ENCODE measurements at places on chromosomes 2 and 18.

- no peak for DNase-seq
These were observed 16.3 kb downstream of the CNDP2 start for GRCh38 chr18:74512321-74513053.

- no peak for DNase-seq
These were observed 126.6 kb downstream of the LRATD1 start for GRCh38 chr2:14759082-14759481.

DNA sequence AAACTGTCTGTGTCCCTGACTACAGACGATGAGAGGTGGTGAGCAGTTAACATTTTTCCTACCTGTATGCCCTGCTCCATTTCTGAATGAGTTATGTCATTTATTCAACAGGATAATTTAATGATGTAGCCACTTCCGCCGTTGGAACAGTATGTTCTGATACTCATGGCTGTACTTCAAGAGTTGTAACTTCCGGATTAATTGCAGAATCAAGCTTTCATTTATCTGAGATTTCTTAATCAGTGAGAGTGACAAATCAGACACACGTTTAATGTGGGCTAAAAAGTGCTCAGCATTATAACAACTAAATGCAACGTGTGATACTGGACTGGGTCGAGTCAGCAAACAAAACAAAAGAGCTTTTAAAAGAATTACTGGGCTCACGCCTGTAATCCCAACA lies 107.7 kb downstream of the KCTD1 start:
- no peak for DNase-seq

DNA sequence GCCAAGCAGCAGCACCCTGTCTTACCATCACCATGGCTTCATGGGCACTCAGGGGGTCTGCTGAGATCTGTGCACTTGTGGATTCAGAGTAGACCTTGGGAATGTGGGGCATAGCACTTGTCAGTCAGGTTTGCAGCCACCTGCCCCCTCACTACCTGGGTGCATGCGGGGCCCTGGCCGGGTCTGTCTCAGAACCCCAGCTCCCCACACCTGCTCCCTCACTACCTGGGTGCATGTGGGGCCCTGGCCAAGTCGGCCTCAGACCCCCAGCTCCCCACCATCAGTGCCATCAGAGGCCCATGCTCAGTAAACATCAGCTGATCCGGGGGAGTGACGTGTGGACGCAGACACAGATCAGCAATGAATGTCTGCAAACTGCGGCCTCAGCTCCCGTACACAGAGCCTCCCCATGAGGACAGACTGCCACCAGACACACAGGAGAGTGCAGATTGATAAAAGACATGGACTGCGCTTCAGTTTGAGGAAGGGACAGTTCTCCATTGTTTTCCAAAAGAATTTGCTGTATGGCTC lies 205.1 kb downstream of the GLI2 start:
- no peak for DNase-seq

GRCh38 chr2:209960676-209961630 lies 41.5 kb upstream of the RPE start:
- DNase-seq: peak; percentile 13

GRCh38 chr2:230052299-230052698 lies 16.4 kb downstream of the SLC16A14 start:
- DNase-seq: no peak

DNA sequence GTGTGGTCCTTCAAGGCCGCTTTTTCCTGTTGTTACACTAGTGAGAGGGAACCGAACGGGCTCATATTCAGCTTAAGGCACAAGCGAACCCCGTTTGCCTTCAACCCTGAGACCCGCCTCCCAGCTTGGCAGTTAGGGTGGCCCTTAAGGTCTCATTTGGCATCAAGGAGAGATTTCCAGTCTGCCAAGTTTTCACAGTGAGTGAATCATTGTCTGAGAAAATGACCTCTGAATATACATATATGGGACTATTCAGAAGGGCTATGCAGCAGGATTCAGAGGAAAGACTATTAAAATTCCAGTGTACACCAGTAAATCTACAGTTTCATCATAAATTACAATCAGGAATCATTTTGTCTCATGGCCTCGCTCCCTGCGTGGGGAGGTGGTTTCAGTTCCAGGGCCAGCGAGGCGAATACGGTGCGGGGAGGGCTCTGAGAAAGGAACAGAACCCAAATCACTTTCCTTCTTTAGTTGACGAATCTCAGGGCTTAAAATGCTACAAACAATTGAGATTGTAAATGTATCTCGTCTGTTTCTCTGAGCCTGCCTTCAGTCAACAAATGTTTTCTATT lies 231.4 kb downstream of the FAM210A start:
- no peak for DNase-seq

- no peak for DNase-seq
These were observed 1083.2 kb downstream of the SOCS6 start for GRCh38 chr18:71371951-71372605.

GRCh38 chr2:239727182-239727775 lies 297.9 kb downstream of the NDUFA10 start:
- no peak for DNase-seq

GRCh38 chr2:100756704-100757103 lies 63.2 kb upstream of the NPAS2 start:
- DNase-seq: no peak

- no peak for DNase-seq
These were observed 237.8 kb downstream of the DCC start for GRCh38 chr18:52577795-52578194.

- peak; percentile 2 for DNase-seq
These were observed 254.4 kb downstream of the KCNE4 start for GRCh38 chr2:223306371-223306770.

- DNase-seq: no peak
These were observed 800.9 kb downstream of the LRP1B start for GRCh38 chr2:141329964-141330363.

DNA sequence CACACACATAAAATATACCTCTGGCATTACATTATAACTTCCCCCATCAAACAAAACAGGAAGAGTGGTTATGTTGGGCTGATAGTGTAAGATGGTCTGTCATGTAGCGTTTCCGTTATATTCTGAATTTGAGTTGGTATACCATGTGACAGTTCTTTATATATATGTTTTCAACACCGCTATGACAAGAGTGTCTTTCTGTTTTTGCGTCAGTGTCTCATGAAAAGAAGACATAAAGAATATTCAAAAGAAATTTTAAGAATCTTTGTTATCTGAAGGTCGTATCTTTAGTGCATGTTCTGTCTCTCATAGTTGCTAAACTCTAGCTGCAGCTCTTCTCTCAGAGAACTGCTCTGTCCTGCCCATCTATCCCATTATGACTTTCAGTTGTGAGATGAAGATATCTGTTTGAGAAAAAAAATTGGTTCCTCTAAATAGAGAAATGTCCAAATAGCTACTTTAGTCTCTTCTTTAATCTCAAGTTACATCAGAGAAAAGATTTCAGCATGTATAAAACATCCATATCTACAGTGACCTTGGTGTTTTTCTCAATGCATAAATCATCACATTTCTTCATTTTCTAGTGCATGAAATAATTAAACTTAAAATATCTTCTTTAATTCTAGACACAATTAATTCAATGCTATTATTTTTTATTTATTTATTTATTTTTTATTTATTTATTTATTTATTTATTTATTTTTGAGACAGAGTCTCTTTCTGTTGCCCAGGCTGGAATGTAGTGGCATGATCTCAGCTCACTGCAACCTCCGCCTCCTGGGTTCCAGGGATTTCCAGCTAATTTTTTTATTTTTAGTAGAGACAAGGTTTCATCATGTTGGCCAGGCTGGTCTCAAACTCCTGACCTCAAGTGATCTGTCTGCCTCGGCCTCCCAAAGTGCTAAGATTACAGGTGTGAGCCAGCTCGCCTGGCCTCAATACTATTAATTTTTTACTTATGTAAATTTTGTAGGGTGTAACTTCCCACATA lies 24.3 kb upstream of the PSME4 start:
- no peak for DNase-seq

- DNase-seq: no peak
These were observed 72.0 kb downstream of the INPP5D start for GRCh38 chr2:233131936-233132720.

DNA sequence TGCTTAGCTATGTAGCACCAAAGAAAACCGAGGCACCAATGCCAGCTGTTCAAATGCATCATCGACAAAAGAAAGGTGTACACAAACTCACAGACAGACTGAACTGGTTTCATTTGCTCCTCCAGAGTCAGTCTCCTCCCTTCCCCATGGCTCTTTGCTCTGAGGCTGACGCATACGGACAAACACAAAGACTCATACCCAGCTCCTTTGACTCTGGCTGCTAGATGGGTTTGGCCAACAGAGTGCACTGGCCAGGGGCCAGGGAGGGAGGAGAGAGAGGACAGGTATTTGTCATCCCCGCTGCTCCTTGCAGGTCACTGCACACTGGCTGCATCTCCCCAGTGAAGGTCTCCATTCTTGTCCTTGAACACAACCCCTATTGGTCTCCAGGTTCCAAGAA lies 40.7 kb downstream of the DNER start:
- no peak for DNase-seq

GRCh38 chr2:187548656-187549055 lies 5.6 kb downstream of the TFPI start:
- no peak for DNase-seq

- DNase-seq: no peak
These were observed 217.0 kb upstream of the TMEFF2 start for GRCh38 chr2:192411755-192412154.

DNA sequence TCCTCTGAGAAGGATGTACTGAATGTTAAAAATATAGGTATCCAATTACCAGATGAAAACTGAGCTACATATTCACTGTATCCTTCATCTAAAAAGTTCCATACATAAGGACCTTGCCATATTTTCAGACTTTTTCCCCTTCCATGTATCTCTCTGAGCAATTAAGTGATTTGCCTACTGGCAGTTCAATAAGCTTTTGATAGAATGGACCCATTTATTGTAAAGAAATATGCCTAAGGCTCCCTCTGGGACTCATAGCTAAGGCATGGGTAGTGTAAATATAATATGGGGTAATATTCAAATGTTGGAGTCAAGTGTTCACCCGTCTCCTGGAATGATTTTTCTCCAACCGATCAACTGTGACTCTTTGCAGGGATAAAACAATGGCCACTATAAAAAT lies 135.4 kb upstream of the FSHR start:
- no peak for DNase-seq

DNA sequence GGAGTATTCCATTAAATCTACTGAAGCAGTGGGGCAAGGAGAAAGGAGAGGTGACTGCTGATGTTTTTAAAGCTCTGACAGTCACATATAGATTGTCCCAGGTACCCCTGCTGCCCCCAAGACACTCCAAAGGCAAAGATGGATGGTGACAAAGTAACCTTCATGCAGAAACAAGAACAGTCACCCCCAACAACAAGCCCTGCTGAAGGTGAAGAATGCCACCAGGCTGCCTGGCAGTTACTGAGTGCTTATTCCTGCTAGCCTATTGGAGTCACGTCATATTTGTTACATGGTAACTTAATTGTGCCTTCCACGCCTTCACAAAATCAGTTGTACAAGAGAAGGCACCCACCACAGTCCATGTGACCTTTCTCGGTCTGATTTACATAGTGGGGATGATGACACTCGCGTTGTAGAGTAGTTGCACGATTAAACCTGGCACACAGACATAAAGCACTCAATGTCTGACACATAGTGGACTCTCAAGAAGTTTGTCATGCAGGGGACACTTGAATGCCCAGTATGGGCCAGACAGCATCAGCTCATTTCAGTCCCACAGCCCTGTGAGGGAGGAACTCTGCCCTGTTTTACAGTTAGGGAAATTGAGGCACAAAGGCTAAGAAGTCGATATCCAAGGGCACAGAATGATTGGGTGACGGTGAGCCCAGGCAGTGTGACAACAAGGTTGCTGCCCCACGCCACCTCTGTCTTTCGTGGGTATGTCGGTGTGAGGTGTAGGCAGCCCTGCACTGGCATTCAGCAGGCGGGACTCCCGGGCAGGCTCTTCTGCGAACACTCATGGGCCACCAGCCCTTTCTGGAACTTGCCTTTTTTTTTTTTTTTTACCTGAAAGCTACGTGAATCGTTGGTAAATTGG lies 62.7 kb downstream of the ZCCHC2 start:
- DNase-seq: no peak

- no peak for DNase-seq
These were observed 141.7 kb downstream of the ARL4C start for GRCh38 chr2:234355021-234355720.

DNA sequence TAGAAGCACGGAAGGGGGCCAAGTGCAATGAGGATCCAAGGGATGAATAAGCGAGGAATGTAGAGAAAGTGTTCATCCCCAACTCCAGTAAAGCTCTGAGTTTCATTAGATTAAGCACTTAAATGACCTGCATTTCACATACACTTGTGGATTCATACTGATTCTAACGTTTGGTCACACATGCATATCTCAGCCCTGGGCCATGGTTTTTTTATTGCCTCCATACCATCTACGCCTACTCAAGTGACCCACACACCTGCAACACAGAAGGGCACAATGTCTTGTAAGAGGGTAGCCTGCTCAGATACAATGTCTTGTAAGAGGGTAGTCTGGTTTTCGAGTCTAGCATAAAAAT lies 566 bp upstream of the MRPS5 start:
- no peak for DNase-seq

- no peak for DNase-seq
These were observed 4.8 kb downstream of the UXS1 start for GRCh38 chr2:106189325-106189724.

DNA sequence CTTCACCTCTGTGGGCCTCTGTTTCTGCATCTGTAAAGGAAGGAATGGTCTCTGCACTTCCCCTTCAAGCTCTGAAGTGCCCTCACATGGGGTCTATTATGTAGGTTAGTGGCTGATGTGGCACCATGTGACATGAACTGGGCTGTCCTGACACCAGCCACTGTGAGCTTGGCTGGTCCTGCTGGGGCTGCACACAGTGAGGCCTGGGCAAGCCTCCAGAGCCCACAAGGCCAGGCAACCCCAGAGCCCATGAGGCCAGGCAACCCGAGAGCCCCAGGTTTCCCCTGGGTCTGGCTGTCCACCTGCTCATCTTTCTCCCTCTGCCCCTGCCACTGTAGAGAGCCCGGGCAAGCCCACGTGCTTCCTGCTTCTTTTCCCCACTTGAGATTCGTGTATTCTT lies 150.1 kb upstream of the SMAD2 start:
- no peak for DNase-seq

DNA sequence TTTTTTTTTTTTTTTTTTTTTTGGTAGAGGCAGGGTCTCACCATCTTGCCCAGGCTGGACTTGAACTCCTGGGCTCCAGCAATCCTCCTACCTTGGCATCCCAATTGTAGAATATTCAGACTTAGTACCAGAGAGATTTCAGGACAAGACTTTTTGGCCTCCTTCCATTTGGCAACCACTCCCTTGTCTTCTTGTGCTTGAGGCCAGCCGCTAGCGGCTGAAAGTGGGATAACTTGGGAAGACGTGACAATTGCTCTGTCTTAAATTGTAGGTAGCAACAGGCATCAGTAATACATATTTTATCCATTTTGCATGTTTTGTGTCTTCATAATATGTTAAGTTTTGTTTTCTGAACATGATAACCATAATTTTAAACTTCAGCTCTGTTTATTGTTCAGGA lies 53.3 kb upstream of the TTN start:
- DNase-seq: no peak

DNA sequence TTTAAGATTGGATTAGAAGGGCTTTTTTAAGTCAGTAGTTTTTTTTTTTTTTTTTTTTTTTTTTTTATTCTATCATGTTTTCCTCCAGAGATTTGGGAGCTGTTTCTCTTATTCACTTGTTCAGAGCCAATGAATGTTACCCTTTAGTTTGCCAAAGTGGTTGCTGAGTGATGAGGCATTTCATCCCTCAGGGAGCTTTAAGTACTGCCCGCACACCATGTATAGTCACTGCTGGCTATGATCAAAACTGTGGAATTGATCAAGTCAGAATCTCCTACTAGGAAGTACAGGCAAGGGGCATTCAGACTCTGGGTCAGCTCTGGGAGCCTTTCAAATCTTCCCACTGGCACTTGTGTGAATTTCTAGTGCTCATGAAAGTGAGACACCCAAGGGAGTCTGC lies 201.6 kb downstream of the IKZF2 start:
- DNase-seq: no peak

GRCh38 chr2:157075924-157076323 lies 181.6 kb upstream of the GALNT5 start:
- DNase-seq: no peak
